ENCODE measurements at places on chromosomes 13 and 19. TPM values are rescaled to one million over a fixed set of nuclear protein-coding genes. Genes with fewer than 3 reads are reported as not detected.

CNN2 gene
- polyA plus RNA-seq: 279 TPM

STOML3 gene
- not detected for polyA plus RNA-seq

FPR2 gene
- not detected for polyA plus RNA-seq

ATP4B gene
- not detected for polyA plus RNA-seq

- peaks cover 25% of the 10 kb centered on the region for H3K36me3 ChIP-seq
- H3K27me3 ChIP-seq: no peaks in the 10 kb centered on the region
- H3K4me1 ChIP-seq: no peaks in the 10 kb centered on the region
- no peak overlapping the region for H3K4me3 ChIP-seq
- no peak overlapping the region for H3K27ac ChIP-seq
- no peak for DNase-seq
These were observed 879 bp upstream of the COX7A1 start for GRCh38 chr19:36153126-36153525.

DNA sequence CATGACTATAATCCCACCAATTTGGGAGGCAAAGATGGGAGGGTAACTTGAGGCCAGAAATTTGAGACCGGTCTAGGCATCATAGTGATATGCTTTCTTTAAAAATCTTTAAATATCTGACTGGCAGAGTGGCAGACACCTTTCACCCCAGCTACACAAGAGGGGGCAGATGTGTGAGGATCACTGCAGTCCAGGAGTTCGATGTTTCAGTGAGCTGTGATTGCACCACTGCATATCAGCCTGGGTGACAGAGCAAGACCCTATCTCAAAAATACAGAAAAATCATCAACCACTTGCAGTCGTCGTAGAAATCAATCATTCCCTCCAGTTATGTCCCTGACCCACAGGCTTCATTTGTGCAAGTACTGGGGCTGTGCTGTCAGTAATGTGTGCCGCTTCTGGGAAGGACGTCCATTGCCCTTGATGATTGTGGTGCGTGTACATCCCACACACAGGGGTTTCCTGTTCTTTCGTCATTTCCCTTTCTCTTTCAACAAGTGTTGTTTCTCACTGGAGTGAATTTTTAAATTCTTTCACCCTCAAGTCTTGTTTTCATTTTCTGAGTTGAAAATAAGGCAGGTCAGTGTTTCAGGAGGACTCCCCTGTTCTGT, 1.4 kb downstream of the LGALS14 start:
- peaks cover 10% of the 10 kb centered on the region for H3K27me3 ChIP-seq
- no peak overlapping the region for H3K4me3 ChIP-seq
- H3K4me1 ChIP-seq: no peaks in the 10 kb centered on the region
- H3K36me3 ChIP-seq: no peaks in the 10 kb centered on the region

GRCh38 chr13:108302279-108302678, 32.8 kb downstream of the TNFSF13B start:
- no peak overlapping the region for H3K27ac ChIP-seq
- no peaks in the 10 kb centered on the region for H3K36me3 ChIP-seq
- no peaks in the 10 kb centered on the region for H3K27me3 ChIP-seq
- H3K4me1 ChIP-seq: no peaks in the 10 kb centered on the region
- DNase-seq: no peak
- H3K4me3 ChIP-seq: no peak overlapping the region

DNA sequence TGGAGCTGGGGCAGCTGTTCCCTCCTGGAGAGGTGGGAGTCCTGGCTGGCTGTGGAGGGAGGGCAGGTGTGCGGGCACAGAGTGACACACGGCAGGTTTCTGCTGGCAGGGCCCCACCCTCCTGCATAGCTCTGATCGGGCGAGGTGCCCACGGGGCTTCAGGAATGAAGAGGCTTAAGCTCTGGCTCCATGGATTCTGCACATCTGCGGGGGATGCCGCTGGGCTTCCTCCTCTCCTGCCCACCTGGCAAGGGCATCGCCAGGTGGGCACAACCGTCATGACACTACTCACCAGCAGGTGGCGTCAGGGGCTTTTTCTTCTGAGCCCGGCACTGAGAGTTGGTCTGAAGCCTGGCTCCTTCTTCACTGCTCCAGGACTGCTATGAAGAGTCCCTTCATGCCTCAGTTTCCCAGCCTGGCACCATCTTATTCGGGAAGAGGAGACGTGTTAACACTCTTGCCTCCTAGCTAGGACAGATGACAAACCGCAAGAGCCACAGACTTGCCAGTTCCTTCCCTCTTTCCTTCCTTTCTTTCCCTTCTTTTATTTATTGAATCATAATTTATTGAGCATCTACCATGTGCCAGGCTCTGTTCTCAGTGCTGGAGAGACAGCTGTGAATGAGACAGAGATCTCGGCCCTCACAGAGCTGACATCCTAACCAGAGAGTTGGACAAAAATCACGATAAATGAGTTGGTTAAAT, 15.2 kb upstream of the PAK4 start:
- DNase-seq: peak; percentile 80
- H3K4me1 ChIP-seq: peaks cover 8% of the 10 kb centered on the region
- no peak overlapping the region for H3K4me3 ChIP-seq
- H3K27me3 ChIP-seq: no peaks in the 10 kb centered on the region
- no peak overlapping the region for H3K27ac ChIP-seq

DNA sequence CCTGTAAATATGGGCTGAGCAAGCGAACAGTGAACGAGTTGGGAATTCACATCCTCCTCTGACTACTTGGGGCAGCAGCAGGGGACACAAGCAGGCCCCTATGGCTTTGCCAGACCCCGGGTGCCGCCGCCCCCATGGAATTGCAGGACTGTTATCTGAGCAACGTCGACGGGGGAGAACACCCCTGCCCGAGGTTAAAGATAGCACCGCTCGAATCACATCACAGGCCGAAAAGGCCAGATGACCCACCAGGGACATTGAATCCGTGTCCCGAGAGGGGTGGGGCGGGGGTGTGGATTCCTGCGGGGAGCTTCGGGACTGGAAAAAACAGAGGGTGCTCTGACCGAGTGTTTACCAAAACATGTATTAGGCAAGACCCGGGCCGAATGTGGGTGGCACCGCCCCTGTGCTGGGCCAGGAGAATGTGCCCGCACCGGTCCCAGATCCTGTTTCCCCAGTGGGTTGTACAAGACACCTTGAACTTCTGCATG, 9.1 kb downstream of the FEM1A start:
- H3K27ac ChIP-seq: no peak overlapping the region
- no peaks in the 10 kb centered on the region for H3K27me3 ChIP-seq
- peaks cover 5% of the 10 kb centered on the region for H3K36me3 ChIP-seq
- no peaks in the 10 kb centered on the region for H3K4me1 ChIP-seq

- H3K27ac ChIP-seq: no peak overlapping the region
- no peak overlapping the region for H3K4me3 ChIP-seq
- H3K36me3 ChIP-seq: no peaks in the 10 kb centered on the region
- H3K27me3 ChIP-seq: no peaks in the 10 kb centered on the region
These were observed 2.1 kb upstream of the B9D2 start for GRCh38 chr19:41366089-41366488.

GRCh38 chr19:35986664-35987570, 8.1 kb upstream of the SDHAF1 start:
- peak; percentile 90 for DNase-seq
- H3K36me3 ChIP-seq: no peaks in the 10 kb centered on the region
- H3K4me3 ChIP-seq: peak overlapping the region; percentile 48
- no peaks in the 10 kb centered on the region for H3K4me1 ChIP-seq
- H3K27ac ChIP-seq: no peak overlapping the region

DNA sequence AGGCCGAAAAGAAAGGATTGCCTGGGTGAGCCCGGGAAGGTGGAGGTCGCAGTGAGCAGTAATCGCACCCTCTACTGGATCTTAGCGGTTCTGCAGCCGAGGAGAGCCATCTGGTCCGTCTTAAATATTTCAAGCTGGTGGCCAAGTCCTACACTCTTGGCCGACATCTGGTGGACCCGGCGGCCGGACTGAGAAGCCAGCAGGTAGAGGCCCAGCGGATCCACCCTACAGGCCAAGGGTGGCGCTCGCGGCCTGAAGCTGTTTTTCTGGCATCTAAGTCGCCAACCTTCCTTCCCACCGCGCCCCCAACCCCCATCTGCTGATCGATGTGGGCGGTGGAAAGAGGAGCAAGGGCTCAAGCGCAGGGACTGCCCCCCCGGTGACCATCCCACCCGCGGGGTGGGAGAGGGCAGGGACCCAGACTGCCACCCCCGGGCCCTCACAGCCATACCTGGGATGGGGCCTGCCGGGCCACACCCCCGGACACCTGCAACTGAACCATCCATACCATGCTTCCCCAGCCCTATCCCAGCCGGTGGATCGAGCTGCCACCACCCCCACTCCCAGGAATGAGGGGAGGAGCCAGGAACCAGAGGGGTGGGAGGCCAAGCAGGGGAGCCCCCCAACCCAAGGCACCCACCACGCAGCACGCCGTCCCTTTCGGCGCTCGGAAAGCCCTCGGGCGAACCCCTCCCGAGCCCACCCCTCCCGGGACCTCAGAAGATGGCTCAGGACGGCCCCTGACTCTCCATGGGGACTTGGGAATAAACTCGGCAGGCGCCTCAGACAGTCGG, 46.3 kb upstream of the ZNF730 start:
- peak overlapping the region; percentile 41 for H3K4me3 ChIP-seq

GRCh38 chr19:30930941-30931706, 418.1 kb downstream of the TSHZ3 start:
- H3K27ac ChIP-seq: no peak overlapping the region
- H3K4me1 ChIP-seq: no peaks in the 10 kb centered on the region
- H3K4me3 ChIP-seq: no peak overlapping the region
- no peaks in the 10 kb centered on the region for H3K27me3 ChIP-seq
- DNase-seq: no peak

DNA sequence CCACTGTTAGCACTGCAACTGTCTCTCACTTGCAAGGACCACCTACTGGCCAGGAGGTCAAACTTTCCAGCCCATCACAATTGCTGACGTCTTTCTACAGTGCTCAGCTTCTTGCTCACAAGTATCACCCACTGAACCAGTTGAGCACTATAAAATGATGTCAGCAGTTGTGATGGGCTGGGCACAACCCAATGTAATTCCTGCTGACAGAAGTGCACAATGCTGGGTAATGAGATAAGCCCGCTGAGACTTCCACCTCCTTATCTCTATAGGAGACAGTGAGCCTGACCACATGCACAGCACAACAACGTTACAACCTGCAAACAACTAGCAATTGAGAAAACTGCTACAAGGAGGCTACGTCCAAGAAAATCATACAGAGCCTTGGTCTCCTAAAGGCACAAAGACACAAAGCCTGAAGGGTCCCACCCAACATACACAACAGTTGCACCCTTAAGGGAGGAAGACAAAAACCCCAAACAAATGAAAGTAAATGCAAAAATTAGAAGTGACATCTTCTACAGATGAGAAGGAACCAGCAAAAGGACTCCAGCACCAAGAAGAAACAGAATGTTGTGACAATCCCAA, 273.2 kb downstream of the LIG4 start:
- H3K36me3 ChIP-seq: no peaks in the 10 kb centered on the region
- H3K4me3 ChIP-seq: no peak overlapping the region
- no peak for DNase-seq
- no peak overlapping the region for H3K27ac ChIP-seq

DNA sequence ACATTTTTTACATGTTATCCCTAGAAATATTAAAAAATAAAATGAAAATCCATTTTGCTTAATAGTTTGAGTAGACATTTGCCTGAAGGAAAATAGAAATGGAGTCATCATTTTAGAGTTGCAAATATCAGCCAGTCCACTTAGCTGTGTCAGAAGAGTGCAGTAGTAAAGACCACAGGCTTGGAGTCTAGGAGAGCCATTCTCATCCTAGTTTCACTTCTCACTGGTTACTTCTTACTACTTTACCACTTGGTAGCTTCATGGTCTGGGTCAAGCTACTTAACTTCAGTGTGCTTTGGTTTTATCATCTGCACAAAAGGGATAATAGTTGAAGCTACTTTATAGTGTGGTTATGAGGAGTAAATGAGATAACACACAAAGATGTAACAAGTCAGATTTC, 286.5 kb upstream of the NBEA start:
- H3K27ac ChIP-seq: no peak overlapping the region
- no peak overlapping the region for H3K4me3 ChIP-seq
- H3K27me3 ChIP-seq: no peaks in the 10 kb centered on the region

DNA sequence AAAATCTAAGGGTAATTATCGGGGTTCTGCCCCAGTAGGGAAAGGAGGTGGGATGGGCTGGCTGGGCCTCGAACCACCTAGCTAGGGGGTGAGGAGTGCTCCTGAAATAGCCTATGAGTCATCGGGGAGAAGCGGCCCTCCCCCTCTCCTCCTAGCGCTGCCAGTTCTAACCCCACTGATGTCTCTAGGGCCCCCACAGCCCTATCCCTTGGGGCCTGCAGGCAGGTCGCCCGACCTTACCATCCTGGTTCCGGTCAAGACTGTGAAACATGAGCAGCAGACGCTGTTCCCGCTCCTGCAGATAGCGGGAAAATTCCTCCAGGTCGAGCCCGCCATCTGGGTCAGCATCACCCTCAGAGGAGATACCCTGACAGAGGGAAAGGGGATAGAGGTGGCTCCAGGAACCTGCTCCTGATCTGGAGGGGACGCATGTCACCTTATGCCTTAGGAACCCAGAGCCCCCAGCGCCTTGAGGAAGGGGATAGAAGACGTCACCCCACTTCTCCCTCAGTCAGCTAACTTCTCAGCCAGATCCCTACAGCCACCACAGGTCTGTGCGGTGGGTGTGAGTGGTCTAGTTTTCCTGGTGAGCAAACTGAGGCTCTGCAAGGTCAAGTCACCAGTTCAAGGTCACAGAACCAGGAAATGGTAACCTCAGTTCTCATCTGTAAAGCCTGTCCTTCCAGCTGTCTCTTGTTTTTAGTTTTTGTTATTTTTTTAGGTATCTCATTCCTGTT, 1.5 kb downstream of the SLC25A23 start:
- no peaks in the 10 kb centered on the region for H3K36me3 ChIP-seq
- no peak overlapping the region for H3K4me3 ChIP-seq
- H3K4me1 ChIP-seq: no peaks in the 10 kb centered on the region
- no peaks in the 10 kb centered on the region for H3K27me3 ChIP-seq

DNA sequence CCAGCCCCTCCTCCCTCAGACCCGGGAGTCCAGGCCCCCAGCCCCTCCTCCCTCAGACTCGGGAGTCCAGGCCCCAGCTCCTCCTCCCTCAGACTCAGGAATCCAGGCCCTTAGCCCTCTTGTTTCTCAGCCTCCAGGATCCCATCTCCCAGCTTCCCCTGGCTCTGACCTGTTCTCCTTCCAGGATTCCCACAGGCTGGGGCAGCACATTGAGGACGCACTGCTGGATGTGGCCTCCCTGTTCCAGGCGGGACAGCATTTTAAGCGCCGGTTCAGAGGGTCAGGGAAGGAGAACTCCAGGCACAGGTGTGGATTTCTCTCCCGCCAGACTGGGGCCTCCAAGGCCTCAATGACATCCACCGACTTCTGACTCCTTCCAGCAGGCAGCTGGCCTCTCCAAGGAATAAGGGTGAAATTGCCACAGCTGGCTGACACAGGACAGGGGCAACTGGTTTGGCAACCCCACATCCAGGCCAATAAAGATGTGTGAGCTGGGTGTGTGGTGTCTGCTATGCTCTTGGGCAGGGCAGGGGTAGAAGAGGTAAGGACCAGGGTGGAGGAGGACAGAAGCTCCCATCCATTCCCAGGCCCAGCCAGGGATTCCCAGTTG, 22.4 kb downstream of the CPT1C start:
- DNase-seq: no peak
- H3K36me3 ChIP-seq: peaks cover 8% of the 10 kb centered on the region
- H3K4me3 ChIP-seq: no peak overlapping the region
- no peak overlapping the region for H3K27ac ChIP-seq
- peaks cover 8% of the 10 kb centered on the region for H3K4me1 ChIP-seq
